HFF-Myc (cell line): ENCODE measurements at places on chromosomes 7 and 10.

GRCh38 chr7:84044834-84045233 is 149.8 kb downstream of the SEMA3A start:
- DNase-seq: no peak

- DNase-seq: no peak
These were observed 5.5 kb downstream of the CPA5 start for GRCh38 chr7:130349911-130350782.

- no peak for DNase-seq
These were observed 6.4 kb upstream of the RAMP3 start for GRCh38 chr7:45151131-45151684.

DNA sequence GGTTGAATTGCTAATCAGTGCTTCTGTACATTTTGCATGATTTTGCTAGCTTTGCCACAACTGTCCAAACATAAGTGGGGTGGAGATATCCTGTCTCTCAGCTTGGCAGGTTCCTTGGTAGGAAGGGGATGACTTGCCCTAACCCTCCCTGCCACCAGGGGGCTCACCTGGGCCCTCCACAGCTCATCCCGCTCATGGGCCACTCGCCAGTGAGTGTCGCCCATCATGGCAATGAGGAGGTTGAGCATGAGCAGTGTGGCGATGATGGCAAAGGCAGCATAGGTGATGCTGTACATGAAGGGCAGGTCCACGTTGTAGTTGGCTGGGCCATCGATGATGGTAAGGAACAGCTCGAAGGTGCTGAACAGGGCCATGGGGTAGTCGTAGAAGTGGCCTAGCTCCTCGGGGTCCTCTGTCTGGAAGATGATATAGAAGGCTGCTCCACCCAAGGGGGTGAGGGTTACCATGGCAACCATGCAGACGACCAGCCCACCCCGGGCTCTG is 12.2 kb downstream of the TRPV6 start:
- no peak for DNase-seq

- no peak for DNase-seq
These were observed 49.5 kb upstream of the CALD1 start for GRCh38 chr7:134729895-134730294.
